ENCODE measurements at places on chromosomes 3 and 15. TPM values are rescaled to one million over a fixed set of nuclear protein-coding genes. Genes with fewer than 3 reads are reported as not detected.

The SLC15A2 gene
- total RNA-seq, result 1.3 TPM

The TF gene
- 0.24 TPM for total RNA-seq

The PLD1 gene
- 11.9 TPM for total RNA-seq

The RAB5A gene
- 76.3 TPM for total RNA-seq

The NR2E3 gene
- 1.7 TPM for total RNA-seq

The IRAK2 gene
- total RNA-seq, result 2.5 TPM

The SST gene
- not detected for total RNA-seq

The CPLX3 gene
- not detected for total RNA-seq

The COLQ gene
- 0.37 TPM for total RNA-seq

The TMC3 gene
- not detected for total RNA-seq

The RBM5 gene
- total RNA-seq, result 105 TPM

The LRRC34 gene
- 2.3 TPM for total RNA-seq

The C3orf20 gene
- total RNA-seq, result 0.17 TPM

The GHRL gene
- 0.38 TPM for total RNA-seq

The REC114 gene
- total RNA-seq, result not detected

All from mammary epithelial cell (primary cell).